Stimulated activated CD8-positive, alpha-beta memory T cell treated with anti-CD3 and anti-CD28 coated beads, Interleukin-4, amount 100 ng/mL, for 4 hours (primary cell): ENCODE measurements at places on chromosomes 11 and 22.

DNA sequence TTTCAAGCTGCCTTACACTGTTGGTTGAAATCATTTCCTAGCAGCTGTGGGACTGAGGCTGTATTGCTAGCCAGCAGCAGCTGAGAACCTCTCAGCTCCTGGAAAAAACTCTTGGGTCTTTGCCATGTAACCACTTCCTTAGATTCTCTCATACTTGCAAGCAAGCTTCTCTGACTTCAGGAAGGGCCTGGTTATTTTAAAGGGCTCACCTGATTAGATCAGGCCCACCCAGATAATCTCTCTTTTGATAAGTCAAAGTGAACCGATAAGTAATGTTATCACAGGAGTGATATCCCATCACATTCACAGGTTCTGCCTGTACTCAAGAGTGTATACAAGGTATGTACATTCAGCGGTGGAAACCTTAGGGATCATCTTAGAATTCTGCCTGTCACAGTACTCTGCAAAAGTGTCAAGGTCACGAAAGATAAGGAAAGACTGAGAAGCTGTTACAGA lies 7.4 kb upstream of the CLPB start:
- DNase-seq, result no peak

DNA sequence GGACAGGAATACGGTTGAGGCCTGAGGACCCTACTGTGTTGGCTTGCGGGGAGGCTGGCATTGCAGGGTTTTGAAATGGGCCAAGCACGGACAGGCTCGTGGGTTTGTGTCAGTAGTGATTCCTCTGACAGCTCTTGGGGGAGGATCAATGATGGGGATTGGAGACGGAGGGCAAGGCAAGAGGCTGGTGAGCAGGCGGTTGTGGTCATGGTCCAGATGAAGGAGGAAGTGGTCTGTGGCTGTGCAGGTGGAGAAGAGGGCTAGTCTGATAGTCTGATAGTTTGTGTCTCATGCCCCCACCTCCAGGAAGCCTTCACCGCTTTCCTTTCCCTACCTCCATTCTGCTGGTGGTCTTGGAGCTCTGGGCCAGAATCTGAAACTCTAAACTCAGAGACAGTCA lies 3.0 kb downstream of the MAFF start:
- no peak for DNase-seq

- DNase-seq, result no peak
Measured at GRCh38 chr22:26109686-26110315, 59.5 kb upstream of the SEZ6L start.

DNA sequence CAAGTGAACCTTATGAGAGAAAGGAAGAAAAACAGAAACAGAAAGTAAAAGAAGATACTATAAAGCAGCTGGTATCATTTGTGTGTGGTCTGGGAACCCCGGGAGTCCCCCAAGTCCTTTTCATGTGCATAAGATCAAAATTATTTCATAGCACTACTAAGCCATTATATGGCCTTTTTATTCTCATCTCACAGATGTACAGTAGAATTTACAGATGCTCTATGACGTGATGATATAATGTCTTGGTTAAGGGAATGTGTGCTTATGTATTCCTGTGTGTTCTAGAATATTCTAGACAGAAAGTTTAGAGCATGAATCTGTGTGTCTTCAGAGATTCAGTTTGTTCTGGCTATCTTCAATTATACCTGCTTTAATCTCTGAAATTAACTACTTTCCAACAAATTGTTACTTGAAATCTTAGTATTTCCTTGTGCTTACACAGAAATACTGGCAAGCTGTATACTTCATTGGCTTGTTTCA lies 8.6 kb upstream of the TPP1 start:
- DNase-seq, result no peak

DNA sequence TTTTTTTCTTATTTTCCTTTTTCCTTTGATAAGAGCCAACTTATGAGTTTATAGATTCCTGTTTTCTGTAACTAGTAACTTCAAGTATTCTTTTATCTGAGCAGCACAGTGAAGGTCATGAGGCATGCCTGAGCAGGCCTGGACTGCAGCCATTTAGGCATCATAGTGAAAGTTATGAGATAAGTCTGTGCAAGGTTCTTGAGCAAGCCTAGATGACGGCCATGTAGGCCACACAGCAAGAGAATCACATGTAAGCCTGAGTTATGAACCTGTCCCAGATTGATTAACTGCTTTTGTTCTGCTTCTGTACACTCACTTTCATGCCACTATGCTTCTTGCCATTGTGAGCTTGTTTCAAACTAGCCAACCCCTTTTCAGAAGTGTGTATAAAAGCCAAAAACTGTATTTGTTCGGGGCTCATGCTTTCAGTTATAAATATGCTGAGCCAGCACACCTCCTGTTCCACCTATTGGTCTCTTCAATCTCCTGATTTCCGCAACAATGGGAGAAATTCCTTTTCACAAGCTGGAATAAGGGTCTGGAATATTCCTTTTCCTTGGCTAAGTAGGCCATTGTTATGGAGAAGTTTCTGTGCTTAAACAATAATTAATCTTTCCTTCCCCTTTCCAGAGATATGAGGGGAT lies 745.7 kb downstream of the FAM181B start:
- no peak for DNase-seq

DNA sequence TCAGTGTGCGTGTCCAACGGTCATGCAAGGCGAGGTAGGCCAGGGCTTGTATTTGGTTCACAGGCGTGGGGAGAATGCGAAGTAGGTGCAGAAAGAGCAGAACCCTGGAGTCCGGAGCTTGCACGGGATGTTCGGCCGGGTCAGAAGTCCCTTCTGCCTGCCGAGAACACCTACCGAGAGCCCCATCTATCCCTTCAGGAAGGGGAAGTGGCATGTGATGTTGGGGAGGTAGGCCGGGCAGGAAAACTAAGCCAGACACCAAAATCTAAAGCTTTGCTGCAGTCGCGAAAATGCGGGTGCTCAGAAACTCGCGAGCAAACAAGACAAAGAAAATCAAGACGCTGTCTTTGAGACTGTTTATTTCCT lies 435 bp upstream of the TAF6L start:
- DNase-seq, result no peak

GRCh38 chr11:46348566-46349401 lies 1.5 kb downstream of the DGKZ start:
- peak; percentile 55 for DNase-seq

DNA sequence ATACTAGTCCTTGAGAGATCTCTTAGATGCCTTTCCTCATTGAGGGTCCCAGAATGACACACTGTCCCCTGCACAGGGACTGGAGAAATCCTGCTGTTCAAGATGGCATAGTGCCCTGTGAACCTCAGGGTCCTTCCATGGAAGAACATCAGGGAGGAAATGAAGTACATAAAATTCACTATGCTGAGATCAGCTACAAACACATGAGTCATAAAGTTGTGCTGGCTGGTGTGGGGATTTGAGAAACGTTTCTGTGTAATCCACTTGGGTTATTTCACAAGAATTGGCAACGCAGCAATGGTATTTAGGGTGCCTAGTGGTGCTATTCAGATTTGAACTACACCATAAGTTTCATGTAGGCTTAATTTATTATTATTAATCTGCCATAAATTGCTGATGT lies 174.4 kb downstream of the MAML2 start:
- no peak for DNase-seq

DNA sequence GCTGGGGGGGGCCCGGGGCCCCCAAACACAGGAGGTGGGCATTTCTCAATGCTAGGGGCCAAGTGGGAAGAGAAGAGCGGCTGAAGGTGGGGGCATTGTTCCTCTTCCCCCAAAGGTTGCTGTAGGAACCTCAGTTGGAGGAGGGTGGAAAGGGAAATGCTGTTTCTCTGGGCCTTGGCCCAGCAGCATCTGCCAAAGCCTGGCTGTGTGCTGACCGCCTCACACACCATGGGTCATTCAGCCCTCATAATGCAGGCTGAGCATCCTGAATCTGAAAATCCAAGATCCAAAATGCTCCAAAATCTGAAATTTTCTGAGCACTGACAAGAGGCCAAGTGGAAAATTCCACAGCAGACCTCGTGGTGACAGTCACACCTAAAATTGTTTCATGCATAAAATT lies 49.0 kb upstream of the BID start:
- DNase-seq, result no peak

GRCh38 chr11:10881892-10882291 lies 24.0 kb upstream of the ZBED5 start:
- no peak for DNase-seq

- DNase-seq, result no peak
Measured at GRCh38 chr11:96103102-96103501, 179.2 kb upstream of the MTMR2 start.

DNA sequence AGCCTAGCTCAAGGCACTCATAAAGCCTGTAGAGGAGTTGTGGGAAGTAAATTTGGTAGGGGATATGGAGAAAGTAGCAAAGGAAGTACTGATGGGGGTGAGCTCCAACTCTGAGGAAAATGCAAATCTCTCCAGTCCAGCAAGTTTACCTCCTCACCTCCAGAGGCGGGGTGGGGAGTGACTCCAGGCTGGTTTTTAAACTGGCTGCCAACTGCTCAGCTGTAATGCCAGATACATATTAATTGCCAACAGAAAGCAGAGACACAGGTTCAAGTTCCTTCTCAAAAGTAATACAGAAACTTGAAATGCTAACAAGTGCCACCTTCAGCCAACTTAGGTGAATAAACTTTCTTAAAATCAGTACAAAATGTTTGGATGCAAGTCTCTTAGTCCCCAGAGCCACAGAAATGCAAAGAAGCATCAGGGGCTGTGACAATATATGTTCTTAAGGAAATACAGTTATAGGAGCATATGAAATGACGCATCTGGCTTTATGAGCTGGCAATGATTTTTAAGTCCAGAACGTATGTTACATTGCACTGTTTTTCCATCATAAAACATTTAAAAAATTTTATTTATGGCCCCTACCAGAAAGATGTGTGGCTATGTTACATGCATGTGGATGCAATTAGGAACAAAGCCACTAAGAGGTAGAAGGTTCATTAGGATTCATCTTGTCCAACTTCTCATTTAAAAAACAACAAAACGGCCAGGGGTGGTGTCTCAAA lies 436.4 kb upstream of the CCDC90B start:
- no peak for DNase-seq

GRCh38 chr11:3107608-3108182 lies 50.5 kb upstream of the CARS1 start:
- no peak for DNase-seq

DNA sequence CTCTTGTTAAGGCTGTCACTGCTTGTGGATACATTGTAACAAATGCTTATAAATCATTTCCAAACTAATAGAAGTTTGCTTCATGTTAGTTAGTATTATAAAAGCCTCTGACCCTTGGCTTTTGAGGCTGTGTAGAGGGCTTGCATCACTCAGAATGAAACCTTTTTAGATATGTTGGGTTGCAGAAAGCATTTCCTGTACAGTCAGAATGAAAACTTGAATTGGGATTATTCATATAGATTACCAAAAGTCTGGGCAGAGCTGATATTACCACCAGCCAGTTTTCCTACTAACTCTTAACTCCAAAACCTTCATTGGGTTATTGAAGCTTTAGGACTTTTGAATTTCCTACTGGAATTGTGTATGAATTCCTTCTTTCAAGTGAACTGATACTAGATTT lies 12.0 kb downstream of the KMT2A start:
- DNase-seq, result no peak

DNA sequence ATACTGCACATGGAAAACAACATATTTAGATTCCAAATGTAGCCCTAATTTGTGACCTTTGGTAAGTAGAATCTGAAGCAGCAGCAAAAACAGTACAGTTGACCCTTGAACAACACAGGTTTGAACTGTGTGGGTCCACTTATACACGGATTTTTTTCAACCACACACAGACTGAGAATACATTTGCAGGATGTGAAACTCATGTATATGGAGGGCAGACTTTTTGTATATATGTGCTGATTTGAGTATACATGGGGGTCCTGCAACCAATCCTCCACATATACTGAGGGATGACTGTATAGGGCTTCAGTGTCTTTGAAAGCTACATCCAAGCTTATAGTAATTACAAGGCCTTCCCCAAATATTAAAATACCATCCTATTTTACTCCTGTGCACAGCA lies 120.5 kb downstream of the MPPED2 start:
- DNase-seq, result no peak

DNA sequence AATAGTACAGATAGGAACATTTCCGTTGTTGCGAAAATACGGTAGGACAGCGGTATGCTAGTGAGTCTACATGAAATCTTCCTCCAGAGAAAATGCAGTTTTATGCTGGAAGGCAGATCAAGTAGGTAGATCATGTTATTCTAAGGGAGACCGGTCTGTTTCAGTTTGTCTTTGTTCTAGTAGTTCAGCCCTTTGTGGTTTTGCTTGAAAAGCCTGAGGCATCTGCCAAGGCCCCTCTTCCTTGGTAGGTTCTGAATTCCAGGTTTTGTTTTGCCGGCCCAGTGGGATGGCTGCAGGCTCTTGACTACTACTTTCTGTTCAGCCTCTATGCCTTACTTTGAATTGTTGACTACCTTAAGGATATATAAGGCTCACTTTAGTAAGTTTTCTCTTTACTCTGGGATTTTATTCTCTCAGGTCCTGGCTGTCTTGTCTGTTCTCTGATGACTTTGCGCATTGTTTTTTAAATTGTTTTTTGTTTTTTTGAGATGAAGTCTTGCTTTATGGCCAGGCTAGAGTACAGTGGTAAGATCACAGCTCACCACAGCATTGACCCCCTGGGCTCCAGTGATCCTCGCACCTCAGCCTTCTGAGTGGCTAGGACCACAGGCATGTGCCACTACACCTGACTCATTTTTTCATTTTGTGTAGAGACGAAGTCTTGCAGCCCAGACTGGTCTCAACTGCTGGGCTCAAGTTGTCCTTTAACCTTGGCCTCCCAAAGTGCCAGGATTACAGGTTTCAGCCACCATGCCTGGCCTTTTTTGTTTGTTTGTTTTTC lies 53.7 kb downstream of the HIPK3 start:
- DNase-seq, result no peak

DNA sequence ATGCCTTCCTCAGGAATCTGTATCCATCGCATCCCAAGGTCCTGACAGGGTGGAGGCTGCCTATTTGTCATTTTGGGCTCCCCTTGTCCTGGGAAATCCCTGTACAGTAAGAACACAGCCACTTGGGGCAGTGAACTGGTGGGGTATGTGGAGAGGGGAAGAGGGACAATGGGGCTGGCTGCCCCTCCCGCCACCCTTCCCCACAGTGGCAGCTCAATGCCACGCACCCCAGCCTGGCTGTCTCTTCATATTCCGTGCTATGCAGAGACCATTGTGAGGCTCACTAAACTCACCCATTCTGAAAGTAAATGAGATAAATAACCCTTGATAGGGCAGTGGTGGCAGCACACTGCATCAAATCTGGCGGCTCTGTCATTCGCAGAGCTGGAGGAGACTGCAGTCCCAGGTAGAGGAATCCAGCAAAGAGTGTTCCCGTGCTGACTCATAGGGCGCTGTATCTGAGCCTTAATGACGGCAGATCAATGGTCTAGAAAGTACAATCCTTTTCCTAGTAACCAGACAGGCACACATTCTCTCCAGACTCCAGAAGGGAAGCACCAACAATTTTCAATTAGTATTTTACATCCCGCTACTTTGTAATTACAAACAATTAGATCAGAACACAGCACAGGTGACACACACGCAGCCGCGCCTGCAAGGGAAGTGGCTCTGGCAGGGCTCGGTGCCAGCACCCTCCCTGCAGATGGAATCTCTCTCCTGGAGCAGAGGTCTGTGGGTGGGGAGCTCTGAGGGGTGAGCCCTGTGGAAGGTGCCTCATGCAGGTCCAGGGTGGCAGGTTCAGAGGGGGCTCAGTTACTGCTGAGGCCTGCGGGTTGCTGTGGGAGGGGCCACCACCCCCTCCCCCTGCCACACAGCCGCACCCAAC lies 167.9 kb upstream of the B3GAT1 start:
- no peak for DNase-seq
